Astrocyte of the hippocampus (primary cell): ENCODE measurements at places on chromosomes 2 and 18.

- no peak for DNase-seq
These were observed 296.5 kb upstream of the EPAS1 start for GRCh38 chr2:46000660-46001059.

GRCh38 chr2:12436483-12436882 is 280.3 kb upstream of the TRIB2 start:
- no peak for DNase-seq

GRCh38 chr18:70469916-70470315 is 181.1 kb downstream of the SOCS6 start:
- peak; percentile 79 for DNase-seq

GRCh38 chr2:187549193-187549592 is 5.0 kb downstream of the TFPI start:
- DNase-seq = no peak

- no peak for DNase-seq
These were observed 169.4 kb upstream of the SIX3 start for GRCh38 chr2:44772131-44772530.

DNA sequence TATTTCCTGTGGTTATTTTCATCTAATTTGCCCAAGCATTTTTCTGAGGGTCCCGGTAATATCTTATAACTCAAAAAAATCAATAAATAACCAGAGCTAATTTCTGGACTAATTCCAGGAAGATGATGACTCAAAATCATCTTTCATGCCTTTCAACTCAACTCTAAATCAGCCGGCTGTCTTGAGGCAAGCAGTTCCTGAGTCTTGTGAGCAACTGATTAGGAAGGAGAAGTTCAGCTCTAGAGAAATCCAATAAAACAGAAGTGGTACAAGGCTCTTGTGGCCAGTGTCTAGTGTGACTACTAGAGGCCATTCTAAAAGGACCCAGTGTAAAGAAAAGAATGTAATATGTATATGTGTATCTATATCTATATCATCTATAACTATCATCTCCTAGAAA is 890.4 kb downstream of the TRIB2 start:
- DNase-seq = no peak

- peak; percentile 87 for DNase-seq
These were observed 75.3 kb upstream of the MGAT4A start for GRCh38 chr2:98806236-98806697.
